SK-N-SH (cell line): ENCODE measurements at places on chromosomes 5 and 9. TPM values are rescaled to one million over a fixed set of nuclear protein-coding genes. Genes with fewer than 3 reads are reported as not detected.

Gene RNF224
- 0.03 and 0.08 TPM in 2 replicates for polyA plus RNA-seq

Gene MZB1
- 0.06 TPM in 1 of 2 replicates, not detected in the other for polyA plus RNA-seq

Gene LIX1
- 0.02 TPM in 1 of 2 replicates, not detected in the other for polyA plus RNA-seq

Gene NDOR1
- polyA plus RNA-seq = 7.9 and 8.6 TPM in 2 replicates

Gene PCDHB7
- polyA plus RNA-seq = 1.5 and 1.7 TPM in 2 replicates

Gene ZBED3
- polyA plus RNA-seq = 5.8 TPM in 2 replicates

Gene FCN1
- not detected in 2 replicates for polyA plus RNA-seq

Gene PPIC
- polyA plus RNA-seq = 50.6 and 55.1 TPM in 2 replicates

Gene TMEM252
- polyA plus RNA-seq = not detected in 2 replicates

Gene ZFR
- polyA plus RNA-seq = 24.6 and 38.0 TPM in 2 replicates

Gene DUSP1
- 373 and 455 TPM in 2 replicates for polyA plus RNA-seq

DNA sequence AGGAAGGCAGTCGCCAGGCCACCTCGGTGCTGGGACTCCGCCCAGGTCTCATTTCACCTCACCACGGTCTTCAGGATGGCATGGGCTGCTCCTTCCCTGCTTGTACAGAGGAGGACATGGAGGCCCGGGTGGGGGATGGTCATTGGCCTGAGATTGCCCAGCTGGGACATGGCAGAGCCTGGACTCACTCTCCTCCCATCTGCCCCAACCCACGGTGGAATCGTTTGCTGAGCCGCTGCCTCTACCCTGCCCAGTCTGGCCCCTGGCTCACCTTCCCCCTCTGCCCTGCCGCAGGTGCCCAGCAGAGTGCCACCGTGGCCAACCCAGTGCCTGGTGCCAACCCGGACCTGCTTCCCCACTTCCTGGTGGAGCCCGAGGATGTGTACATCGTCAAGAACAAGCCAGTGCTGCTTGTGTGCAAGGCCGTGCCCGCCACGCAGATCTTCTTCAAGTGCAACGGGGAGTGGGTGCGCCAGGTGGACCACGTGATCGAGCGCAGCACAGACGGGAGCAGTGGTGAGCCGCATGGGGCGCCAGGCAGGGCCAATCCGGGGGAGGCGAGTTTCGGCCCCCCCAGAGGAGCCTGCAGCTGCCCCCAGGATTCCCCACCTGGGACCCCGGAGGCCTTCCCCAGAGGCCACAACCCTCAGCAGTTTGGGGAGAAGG, 36.7 kb downstream of the HK3 start:
- no peak for DNase-seq

DNA sequence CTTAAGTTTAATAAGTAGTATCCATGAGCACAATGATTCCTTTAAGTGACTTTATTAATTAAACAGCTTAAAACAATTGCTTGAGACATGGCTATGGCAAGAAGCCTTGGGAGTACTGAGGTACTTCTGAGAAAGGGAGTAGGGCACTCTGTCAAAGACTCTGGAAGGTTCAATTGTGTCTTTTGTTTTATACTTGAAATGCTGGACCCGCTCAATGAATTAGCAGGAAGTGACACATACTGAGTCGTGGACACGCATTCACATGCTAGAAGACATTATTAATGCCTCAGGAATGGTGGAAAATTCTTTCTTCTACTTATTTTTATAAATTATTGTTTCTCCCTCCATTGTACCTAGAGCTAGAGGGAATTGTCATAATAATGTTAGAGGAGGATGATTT, 347.3 kb upstream of the ZNF608 start:
- DNase-seq = no peak

DNA sequence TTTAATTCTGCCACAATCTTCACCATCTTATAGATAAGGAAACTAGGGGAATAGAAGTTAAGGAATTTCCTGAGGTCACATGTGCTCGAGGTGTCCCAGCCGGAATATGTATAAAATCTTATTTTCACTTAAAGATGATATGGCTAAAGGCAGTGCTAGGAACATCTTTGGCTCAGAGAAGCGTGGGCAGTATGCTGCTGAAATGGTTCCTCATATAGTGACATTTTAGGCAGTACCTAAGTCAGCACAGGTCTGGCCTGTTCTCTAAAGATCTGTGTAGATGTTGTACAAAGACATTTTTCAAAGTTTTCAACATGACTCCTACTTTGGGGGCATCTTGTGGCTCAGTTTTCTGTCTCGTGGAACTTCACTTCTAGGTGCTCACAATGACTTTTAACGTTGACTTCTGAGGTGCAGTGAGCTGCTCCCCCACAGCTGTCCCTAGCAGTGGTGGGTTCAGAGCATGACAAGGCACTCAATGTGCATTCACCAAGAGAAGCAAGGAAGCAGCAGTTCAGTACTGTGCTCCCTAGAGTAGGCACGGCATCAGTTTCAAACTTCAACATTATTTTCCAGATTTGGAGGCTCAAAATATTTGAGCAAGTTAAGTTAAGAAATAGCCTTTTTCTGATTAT, 40.3 kb downstream of the TNFAIP8 start:
- DNase-seq = no peak

DNA sequence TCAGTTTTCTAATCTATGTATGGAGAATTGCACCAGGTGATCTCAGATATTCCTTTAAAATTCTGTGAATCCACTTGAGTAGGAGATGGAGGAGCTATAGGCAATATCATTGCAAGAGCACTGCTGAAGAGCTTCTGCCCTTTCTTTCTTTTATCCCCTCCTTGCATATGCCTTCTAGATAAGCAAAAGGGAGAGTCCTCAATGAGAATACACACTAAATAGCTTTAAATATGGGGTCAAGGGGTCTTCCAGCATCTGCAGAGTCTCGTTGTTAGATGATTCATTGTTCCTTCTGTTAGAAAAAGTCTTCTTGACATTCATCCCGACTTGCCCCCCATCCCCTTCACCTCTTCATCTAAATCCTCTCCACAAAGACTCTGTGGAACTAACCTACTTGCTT, 156.1 kb downstream of the PIK3R1 start:
- no peak for DNase-seq

GRCh38 chr9:134781591-134782302, 98.9 kb upstream of the FCN2 start:
- DNase-seq = peak; percentile 54

GRCh38 chr5:36657563-36657995, 51.2 kb downstream of the SLC1A3 start:
- no peak for DNase-seq

- DNase-seq = peak; percentile 77
These were observed 99.4 kb downstream of the C5orf15 start for GRCh38 chr5:133868946-133869518.

DNA sequence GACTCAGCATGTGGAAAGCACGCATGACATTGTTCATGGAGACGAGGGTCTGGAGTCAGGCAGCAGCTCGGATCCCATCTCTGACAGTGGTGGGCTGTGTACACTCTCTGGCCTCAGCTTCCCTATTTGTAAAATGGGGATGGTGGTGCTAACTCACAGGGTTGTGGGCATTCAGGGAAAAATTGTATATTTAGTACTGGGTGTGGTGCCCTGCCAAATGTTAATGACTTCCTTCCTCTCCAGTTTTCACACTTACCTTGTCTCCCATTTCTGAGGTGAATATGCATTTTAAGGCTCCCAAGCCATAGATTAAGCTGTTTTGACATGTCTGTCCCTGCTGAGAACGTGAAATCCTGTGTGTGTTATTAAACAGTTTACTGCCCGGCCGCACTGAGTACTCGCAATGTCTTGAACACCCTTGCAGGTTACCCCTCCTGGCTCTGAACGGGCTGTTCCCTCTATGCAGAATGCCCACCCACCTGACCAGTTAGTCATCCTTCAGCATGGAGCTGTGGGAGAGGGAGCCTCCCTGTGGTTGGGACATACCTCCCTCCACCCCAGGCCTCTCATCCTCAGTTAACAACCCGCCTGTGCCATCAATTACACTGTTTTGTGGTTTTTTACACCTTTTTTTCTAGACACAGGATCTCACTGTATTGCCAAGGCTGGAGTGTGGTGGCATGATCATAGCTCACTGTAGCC, 25.8 kb downstream of the TJP2 start:
- DNase-seq = no peak

- DNase-seq = no peak
These were observed 41.2 kb downstream of the FREM1 start for GRCh38 chr9:14868772-14869583.

GRCh38 chr5:199197-199949, 8.1 kb downstream of the LRRC14B start:
- peak; percentile 32 for DNase-seq

GRCh38 chr5:113519412-113519811, 5.9 kb downstream of the YTHDC2 start:
- no peak for DNase-seq

- no peak for DNase-seq
These were observed 639.7 kb downstream of the BNC2 start for GRCh38 chr9:16230731-16231130.

- DNase-seq = no peak
These were observed 37.8 kb upstream of the S1PR3 start for GRCh38 chr9:88953381-88954029.

DNA sequence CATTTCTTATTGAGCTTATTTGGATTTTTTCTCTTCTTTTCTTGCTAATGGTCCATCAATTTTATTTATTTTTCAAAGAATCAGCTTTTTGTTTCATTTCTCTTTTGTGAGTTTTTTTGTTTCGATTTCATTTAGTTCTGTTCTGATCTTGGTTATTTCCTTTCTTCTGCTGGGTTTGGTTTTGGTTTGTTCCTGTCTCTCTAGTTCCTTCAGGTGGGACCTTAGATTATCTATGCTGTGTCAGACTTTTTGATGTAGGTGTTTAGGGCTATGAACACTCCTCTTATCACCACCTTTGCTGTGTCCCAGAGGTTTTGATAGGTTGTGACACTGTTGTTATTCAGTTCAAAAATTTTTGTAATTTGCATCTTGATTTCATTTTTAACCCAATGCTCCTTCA, 119.8 kb downstream of the GABRG2 start:
- no peak for DNase-seq

- DNase-seq = no peak
These were observed 270.7 kb upstream of the PAPPA start for GRCh38 chr9:115882911-115883310.

- DNase-seq = no peak
These were observed 3.3 kb downstream of the EXOC3 start for GRCh38 chr5:446066-446882.

GRCh38 chr9:99385814-99386279, 163.8 kb downstream of the SEC61B start:
- no peak for DNase-seq

GRCh38 chr5:157640406-157641066, 11.7 kb downstream of the SOX30 start:
- no peak for DNase-seq

DNA sequence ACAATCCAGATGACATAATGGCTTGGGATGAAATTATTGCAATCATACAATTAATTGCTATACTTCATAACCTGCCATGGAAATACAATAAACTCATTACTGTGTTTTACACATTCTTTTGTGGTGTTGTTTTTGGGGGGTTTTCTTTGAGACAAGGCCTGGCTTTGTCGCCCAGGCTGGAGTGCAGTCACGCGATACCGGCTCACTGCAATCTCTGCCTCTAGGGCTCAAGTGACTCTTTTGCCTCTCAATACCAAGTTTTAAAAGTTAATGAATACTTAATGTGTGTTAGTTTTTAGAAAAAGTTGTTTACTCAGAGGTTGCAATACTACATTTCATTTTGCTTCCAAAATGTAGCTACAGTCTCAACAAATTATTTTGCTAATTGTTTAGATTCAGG, 598.4 kb downstream of the CHSY3 start:
- no peak for DNase-seq

DNA sequence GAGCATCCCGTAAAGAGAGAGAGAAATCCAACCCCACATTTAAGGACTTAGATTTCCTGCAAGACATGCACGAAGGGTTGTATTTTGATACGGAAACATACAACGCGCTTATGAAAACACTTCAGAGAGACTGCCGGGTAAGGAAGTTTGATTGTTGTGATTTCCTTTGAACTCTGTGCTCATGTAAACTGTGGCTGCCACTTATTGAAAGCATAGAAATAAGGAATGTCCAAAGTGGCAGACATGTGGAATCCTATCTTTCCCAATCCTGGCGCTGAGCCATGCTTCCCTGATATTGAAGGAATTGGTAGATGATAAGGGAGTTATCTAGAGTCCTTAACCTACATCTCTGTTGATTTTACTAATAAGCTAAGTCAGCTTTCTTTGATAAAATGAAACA, 119.4 kb downstream of the PRKACG start:
- DNase-seq = no peak

- no peak for DNase-seq
These were observed 103.3 kb downstream of the CD180 start for GRCh38 chr5:67093279-67093678.

GRCh38 chr9:134209731-134210311, 45.5 kb upstream of the RNU6ATAC start:
- DNase-seq = peak; percentile 4

DNA sequence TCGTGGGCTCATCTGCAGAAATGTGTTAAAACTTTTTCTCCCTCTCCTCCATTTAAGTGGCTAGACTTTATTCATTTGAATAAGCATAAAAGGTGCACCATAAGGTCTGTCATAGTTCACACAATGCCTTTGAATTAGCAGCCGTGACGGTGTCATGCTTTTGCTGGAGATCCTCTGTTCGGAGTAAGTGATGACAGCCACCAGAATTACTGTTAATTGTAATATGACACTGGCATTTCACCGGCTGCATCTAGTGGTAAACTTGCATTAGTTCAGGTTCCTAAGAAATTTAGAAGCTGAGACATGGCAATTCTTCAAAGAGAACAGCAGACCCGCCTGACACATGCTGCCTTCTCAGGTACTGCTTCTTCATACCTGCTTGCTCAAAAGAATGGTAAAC, 241.7 kb downstream of the EBF1 start:
- DNase-seq = no peak

DNA sequence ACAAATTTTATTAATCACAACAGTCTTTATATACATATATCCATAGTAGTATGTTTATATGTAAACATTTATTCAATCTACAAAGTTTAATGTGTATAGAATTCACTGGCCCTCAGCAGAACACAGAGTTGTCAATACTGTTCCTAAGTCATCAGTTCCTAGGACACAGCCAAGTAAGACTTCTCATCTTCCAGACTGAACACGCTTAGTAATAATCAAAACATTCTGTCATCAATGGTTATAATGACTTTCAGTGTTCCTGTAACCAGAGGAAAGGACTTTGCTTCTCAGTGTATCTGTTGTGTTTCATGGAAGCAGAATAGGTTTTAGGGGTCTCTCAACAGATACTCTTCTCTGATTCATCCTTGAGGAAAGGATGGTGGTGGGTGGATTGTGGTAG, 82.2 kb downstream of the SMIM23 start:
- DNase-seq = no peak
